ENCODE measurements at places on chromosomes 1 and 21.

- no peak for DNase-seq
Measured at GRCh38 chr1:62370594-62370993, 51.4 kb upstream of the KANK4 start.

- no peak for DNase-seq
Measured at GRCh38 chr21:35658242-35658641, 402.1 kb downstream of the SETD4 start.

GRCh38 chr1:1511533-1512285, at the start of gene ATAD3A:
ATAD3A (plus strand) TSS chr1:1512162; CDS start chr1:1512269, 107 bp downstream.
- peak; percentile 100 for DNase-seq

DNA sequence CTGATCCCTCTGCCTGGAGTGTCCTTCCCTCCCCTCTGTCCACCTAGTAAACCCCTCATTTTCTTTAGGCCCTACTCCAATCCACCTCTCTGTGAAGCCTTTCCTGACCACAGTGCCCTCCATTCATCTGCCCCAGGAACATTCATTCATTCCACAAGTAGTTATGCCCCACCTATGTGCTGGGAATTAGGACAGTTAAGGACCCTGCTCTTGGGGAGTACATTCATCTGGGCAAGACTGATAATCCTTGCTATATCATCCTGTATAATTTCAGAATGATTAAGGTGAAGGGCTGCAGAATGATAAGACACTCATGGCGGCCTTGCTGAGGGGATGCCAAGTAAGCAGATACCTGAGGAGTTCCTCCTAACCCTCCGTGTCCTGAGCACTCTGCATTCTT, 10.3 kb upstream of the FAM20B start:
- no peak for DNase-seq

- no peak for DNase-seq
Measured at GRCh38 chr1:38071312-38072256, 25.0 kb upstream of the POU3F1 start.

DNA sequence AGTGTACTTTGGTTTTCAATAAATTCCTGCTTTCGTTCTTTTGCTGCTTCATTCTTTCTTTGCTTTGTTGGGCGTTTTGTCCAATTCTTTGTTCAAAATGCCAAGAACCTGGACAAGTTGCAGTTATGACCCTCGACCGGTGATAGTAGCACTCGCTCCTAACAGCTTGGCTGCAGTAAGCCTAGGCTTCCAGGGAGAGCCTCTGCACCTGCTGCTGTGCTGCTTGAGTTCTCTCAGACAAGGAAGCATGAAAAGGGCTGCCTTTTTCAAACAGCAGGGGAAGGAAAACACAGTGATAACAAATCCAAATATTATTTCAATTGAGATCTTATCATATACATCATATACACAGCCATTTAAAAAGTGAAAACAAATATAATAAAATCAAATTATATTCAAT, 12.8 kb upstream of the RIPK4 start:
- DNase-seq: peak; percentile 40

DNA sequence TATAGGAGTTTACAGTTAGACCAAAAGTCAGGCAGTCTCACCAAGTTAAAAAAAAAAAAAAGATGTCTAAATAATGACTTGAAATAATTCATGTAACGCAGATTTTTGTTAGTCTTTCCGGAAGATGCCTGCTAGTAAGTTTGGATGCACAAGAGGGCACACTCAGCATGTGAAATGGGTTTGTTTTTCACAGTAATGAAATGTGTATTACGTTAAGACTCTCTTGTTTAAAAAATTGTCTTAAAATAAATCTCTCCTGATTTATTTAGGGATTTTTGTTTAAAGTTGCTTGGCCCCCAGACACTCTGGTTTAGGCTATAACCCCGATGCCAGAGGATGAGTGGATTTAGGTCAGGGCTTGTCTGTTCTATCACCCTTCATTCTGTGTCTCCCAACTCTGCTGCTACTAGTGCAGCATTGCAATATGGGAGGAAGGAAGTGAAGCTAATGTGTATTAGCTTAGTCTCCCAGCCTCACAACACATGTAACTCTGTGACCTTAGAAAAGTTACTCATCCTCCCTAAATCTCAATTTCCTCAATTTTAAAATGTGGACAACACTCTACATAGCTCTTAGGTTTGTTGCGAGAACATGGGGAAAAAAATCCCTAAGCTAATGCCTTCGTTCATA, 25.7 kb downstream of the CTH start:
- no peak for DNase-seq

- DNase-seq: no peak
Measured at GRCh38 chr1:180901076-180901990, 11.4 kb upstream of the KIAA1614 start.

GRCh38 chr1:151711951-151712350, 4.7 kb downstream of the CELF3 start:
- DNase-seq: peak; percentile 50

DNA sequence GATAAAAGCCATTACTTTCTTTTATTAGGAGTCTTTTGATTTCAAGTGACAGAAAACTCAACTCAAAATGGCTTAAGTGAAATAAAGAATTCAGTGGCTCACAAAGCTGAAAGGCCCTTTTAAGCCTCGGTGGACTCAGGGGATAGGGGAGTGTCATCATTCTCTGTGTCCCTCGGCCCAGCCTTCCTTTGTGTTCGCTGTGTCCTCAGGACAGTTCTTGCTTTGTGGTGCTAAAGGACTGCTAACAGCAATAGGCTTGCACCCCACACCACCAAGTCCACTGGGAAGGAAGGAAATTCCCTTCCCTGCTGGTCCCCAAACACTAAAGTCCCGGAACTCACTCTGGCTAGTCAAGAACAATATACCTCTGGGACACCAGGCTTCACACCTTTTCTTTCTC, 129.2 kb downstream of the NTPCR start:
- no peak for DNase-seq

- DNase-seq: peak; percentile 89
Measured at GRCh38 chr1:153566414-153567371, 1.0 kb upstream of the S100A2 start.

- DNase-seq: peak; percentile 4
Measured at GRCh38 chr1:59815892-59816291, 1.1 kb downstream of the HOOK1 start.

GRCh38 chr1:26344147-26344920, 9.6 kb downstream of the CRYBG2 start:
- DNase-seq: no peak

DNA sequence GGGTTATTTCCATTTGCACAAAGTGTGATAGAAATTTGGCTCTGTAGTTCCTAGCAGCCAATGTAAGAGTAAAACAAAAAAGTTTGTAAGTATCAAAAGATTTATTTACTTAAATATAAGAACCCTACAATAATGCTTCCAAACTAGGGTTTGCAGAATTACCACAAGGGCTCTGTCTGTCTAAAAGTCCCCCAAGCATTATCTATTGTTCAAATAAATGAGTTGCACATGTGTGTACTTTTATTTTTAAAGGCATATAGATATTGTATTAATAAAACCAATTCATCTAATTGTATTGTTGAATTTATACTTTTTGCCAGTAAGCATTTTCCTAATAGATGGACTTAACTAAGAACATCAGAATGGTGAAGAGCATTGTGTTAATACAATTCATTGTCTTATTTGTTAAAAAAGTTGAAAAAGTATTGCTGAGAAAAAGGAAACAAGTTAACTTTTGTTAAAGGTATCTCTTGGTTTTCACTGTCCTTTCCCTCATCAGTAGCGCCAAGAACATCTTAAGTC, 863 bp upstream of the PTPRC start:
- no peak for DNase-seq

DNA sequence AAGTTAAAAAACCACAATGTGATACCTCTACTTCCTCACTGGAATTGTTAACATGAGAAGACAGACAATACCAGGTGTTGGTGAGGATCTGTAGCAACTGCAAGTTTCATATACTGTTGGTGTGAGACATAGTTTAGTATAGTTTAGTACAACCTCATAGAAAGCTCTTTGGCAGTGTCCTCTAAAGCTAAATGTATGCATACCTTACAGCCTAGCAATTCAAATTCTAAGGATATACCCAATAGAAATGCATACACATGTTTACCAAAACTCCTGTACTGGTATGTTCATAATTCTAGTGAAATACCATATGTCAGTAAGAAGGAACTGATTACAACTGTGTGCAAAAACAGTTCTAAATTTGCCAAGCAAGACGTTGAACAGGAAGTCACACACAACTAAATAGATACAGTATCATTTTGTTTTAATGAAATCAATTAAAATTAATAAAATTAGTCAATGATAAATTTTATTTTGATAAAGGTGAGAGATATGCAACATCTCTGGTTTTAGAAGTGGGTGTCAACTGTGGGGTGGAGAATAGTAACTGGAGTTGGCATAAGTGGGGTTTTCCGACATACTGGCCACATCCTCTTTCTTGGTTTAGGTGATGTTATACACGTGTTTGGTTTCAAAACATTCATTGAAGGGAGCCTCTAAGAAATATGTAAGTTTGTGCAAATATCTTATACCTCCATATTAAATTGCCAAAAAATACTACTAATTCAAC, 450.7 kb downstream of the PTPRC start:
- DNase-seq: no peak

DNA sequence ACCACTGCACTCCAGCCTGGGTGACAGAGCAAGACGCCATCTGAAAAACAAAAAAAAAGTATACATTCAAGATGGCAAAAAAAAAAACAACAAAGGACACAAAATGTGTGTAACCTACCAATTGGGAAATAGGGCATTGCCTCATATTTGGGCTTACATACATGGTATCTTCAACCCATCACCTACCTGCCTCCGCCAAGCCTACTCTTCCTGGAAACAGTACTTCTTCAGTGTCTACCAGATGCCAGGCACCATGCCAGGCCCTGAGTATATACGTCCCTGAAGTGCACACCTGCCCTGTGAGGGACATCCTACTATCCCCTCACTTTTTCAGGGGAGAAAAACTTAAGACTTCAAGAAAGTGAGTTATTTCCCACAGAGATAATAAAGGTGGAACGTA, 160.2 kb downstream of the TOMM20 start:
- DNase-seq: peak; percentile 52

DNA sequence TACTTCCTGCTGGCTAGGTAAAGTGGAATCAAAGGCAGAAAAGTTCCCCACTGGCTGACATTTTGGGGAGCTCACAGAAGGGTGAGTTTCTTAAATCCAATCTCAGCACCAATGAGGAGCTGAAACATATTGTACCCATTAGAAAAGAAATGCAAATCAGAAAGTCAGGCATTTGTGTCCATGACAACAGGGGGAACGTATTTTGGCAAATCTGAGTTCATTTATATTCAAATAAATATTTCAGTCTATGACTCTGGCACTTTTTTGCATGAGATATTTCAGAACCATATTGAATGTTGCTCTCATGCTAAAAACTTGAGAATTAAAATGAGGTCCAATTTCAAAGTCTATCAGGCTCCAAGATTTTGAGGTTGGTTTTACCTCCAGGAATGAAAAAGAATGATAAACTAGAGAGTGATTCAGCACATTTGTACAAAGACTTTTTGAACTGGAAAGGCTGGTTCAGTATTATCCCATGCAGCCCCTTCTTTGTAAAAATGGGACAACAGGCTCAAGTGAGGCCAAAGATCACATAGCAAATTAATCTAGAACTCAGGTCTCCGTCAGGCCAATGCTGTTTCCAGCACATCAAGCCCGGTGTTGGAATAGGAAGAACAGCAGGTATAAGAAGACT, 202.2 kb downstream of the RRAGC start:
- no peak for DNase-seq

DNA sequence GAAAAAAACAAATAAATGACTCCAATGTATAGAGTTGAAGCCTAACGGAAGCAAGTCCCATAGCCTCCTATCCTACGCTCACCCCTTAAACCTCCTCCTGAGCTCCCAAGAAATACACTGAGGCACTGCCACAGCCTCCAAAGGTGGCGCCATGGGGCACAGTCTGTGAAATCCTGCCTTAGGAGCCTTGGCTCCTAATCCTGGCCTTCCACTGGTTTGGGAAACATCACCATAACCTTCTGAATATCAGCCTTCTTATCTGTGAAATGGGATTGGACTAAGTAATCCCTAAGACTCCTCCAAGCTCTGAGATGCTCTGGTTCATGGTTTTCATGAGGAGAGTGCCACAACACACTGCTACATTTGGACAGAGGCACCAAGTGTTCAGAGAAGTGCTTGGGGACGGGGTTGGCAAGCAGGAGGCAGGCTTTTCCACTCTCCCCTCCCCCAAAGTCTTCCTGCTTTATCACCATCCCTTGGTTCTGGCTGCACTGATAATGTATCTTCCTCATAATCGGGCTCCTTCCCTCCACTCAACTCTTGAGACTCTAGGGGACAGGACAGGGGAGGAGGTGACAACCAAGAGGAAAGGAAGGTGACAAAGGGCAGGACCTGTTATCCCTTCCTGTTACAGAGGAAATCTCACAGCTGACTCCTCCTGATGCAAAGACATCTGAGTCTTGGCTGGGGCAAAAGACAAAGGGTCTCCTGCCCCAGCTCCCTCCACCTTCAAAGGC, 2.7 kb downstream of the SLAMF7 start:
- no peak for DNase-seq

GRCh38 chr1:39085174-39085573, 59.0 kb downstream of the NDUFS5 start:
- no peak for DNase-seq

GRCh38 chr1:176017722-176018121, 189.4 kb downstream of the COP1 start:
- no peak for DNase-seq

DNA sequence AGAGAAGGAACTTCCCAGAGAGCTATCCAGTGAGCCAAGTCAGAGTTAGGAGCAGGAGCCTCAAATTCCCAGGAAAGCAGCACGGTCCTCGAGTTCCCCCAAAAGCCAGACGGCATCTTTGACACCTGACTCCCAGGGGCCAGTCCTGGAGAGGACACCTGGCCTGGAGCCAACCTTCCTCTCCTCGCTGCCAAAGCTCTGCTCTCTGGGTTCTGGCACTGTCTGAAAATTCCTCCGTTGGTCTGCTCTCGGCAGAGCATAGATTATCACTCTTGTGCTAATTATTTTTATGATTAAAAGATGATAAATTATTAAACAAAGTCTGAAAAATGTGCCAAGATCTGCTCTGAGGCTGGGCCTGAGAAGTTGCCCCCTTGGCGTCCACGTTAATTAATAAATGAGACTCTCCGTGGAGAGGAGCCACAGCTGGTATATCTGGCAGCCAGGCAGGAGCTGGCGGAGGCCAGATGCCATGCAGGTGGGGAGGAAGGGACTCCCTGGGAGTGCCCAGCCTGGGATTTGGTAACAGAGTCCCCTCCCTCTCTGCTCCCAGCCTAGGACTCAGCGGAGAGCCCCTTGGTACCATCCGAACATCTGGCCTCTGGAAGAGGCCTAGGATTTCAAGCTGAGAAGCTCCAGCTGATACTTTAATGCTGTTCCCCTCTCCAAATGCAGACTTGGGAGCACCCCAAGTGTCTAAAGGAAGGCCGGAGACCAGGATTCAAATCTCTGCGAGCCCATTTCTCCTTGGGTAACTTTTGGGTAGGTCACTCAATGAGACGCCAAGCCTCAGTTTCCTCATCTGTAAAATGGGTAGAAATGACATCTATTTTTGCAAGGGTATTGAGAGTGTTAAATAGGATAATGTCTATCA, 163.7 kb upstream of the POU3F1 start:
- DNase-seq: no peak

GRCh38 chr1:170126696-170127095, 19.1 kb upstream of the NTMT2 start:
- DNase-seq: no peak

GRCh38 chr1:67433837-67434236, 3.6 kb upstream of the SERBP1 start:
- no peak for DNase-seq

GRCh38 chr1:245807306-245807705, 652.5 kb downstream of the KIF26B start:
- DNase-seq: no peak
